ENCODE measurements at places on chromosomes 13 and 19. TPM values are rescaled to one million over a fixed set of nuclear protein-coding genes. Genes with fewer than 3 reads are reported as not detected.
A peak's percentile ranks its signal among the peaks of the same experiment; 100 is the strongest.

The CCDC61 gene
- total RNA-seq, result 7.7 TPM

The ANKRD24 gene
- total RNA-seq, result 0.34 TPM

The PRRG2 gene
- total RNA-seq, result 5.8 TPM

The TEX26 gene
- total RNA-seq, result not detected

The TFDP1 gene
- 67.3 TPM for total RNA-seq

The CEBPA gene
- total RNA-seq, result 4.5 TPM

The ZNF506 gene
- total RNA-seq, result 18.6 TPM

The HIPK4 gene
- under 0.01 TPM for total RNA-seq

The ARMC6 gene
- total RNA-seq, result 91.8 TPM

DNA sequence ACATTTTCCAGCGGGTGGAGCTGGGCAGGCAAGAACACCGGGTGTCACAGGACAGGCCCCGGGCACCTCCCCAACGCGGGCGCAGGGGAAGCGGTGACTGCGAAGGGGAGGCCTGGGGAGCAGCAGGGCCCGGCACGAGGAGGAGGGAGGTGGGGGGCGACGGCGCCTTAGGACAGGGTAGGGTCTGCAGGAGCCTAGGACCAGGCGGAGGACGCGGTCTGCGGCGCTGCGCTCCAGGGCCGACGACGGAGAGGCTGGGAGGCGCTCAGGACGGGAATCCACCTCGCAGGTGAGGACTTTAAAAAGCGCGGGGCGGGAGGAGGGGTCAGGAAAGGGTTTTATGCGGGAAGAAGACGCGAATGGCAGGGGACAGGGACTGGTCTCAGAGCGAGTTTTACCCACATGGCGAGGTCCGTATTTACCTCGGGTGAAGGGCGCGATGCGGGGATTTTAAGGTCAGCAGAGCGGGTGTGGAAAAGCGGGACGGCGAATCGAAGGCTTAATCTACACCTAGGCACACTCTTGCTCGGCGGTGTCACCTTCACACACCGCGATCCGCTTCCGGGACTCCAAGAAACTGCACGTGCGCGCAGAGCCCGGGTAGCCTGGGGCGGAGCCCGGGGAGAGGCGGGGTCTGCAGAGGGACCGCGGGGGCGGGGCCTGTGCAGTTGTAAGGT, 13.5 kb downstream of the ERVV-2 start:
- no peak for DNase-seq

GRCh38 chr19:14346279-14346678, 35.0 kb upstream of the ADGRE5 start:
- DNase-seq, result no peak

GRCh38 chr19:50003810-50004419, 21.3 kb downstream of the VRK3 start:
- DNase-seq, result peak; percentile 94

GRCh38 chr19:19563348-19563848, 25.3 kb downstream of the CILP2 start:
- no peak for DNase-seq

- no peak for DNase-seq
Observed at GRCh38 chr19:12260861-12261260, 33.8 kb downstream of the ZNF44 start.

GRCh38 chr19:40088299-40089047, 2.3 kb downstream of the ZNF780A start:
- no peak for DNase-seq

- peak; percentile 61 for DNase-seq
Observed at GRCh38 chr13:78022164-78022877, 103.7 kb upstream of the EDNRB start.

- peak; percentile 84 for DNase-seq
Observed at GRCh38 chr19:47707135-47707925, 5.9 kb upstream of the EHD2 start.

DNA sequence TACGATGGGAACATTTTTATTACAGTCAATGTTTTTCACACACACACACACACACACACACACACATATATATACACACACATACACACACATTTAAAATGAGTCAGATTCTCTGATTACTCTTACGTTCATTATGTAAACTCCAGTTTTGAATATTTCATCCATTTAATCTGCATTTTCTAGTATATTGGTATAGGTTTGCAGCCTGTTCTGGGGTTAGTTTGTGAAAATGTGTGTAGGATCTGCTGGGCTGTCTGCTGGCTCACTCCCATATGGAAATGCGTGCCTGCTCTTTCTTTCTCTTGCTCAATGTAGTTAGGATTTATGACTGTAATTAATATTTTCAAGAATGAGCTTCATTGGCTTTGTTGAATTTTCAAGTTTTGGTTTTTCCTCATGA, 7.1 kb downstream of the LILRB2 start:
- DNase-seq, result no peak

DNA sequence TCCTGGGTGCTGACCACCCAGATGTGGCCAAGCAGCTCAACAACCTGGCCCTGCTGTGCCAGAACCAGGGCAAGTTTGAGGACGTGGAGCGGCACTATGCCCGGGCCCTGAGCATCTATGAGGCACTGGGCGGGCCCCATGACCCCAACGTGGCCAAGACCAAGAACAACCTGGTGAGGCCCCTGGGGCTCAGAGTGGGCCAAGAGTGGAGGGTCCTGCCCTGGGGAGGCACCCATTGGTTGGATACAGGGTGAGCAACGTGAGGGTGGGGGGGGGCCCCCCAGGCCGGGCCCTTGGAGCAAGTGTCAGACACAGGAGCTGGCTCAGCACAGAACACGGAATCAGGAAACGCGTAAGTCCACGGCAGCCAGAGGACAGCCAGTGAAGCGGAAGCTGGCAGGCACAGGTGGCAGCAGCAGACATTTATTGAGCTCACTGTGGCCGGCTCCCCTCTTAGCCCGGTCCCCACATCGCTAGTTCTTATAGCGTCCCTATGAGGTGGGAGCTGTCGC, 8.9 kb downstream of the KLC3 start:
- no peak for DNase-seq

DNA sequence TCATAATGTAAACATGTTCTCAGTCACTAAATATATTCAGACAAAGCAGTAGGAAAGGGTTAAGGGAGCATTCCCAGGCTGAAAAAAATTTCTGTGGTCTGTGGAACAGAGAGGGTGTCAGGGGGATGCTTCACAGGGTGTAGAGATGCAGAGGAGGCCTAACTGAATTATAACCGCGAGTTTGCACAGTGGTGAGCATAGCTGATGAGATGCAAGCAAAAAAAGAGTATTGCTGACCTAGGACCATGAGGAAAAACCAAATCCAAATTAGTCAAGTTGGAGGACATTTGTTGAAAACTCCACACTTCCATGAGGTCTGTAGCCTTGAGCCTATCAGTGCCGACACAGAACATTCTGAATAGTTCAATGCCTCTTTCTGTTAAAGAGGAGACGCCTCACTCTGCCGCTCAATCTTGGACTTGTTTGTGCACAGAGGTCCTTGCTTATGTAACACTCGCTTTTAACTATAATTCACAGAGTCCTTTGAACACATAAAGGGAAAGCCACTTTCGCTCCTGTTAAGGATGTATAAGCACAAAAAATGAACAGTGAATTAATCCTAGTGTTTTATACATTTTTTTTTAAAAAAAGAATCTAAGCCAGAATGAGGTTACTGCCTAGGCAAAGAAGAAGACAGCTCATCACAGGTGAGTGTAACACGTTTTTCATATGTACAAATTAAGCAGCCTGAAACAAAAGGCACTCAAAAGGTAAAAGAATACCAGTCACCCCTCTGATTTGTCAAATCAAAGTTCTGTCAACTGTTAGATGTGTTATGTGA, 25.8 kb upstream of the INTS6 start:
- DNase-seq, result no peak

- DNase-seq, result no peak
Observed at GRCh38 chr19:39543477-39543857, 3.5 kb upstream of the EID2 start.

DNA sequence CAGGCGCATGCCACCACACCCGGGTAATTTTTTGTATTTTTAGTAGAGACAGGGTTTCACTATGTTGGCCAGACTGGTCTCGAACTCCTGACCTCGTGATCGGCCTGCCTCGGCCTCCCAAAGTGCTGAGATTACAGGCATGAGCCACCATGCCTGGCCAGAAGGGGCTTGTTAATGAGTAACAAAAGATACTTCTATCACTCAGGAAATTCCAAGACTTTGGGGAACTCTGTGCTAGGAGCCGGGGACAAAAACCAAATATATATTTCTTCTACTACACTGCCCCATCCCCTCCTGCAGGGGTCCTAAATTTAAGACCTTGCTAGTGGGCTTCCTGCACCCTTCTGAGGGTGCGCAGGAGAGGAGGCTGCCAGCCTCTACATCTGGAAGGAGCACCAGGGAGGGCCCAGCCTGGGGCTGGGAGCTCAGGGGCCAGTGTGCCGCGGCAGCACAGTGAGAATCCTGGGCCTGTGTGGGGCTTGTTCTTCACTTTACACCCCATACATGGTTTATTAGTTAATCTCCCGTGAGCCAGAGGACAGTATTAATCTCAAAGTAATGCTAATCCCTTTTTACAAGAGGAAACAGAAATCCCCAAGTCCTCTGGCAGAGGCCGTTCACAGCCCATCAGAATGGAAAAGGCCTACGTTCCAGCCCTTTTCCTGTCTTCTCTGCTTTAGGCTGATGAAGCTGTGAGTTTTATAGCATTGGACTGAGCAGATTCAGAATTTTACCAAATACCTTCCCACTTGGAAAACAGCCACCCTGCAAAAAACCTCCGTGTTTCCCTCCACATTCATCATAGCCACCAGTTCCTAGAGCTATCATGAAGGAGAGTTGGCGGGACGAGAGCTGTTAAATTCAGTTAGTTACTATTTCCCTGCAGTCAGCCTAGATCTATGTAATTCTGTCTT, 44.4 kb upstream of the NPAS1 start:
- DNase-seq, result no peak

GRCh38 chr13:110330491-110331011, 23.5 kb downstream of the COL4A2 start:
- DNase-seq, result peak; percentile 78

- peak; percentile 50 for DNase-seq
Observed at GRCh38 chr13:21069561-21070004, 8.2 kb upstream of the LATS2 start.
